ENCODE measurements at places on chromosomes 2 and 18.
A peak's percentile ranks its signal among the peaks of the same experiment; 100 is the strongest.

DNA sequence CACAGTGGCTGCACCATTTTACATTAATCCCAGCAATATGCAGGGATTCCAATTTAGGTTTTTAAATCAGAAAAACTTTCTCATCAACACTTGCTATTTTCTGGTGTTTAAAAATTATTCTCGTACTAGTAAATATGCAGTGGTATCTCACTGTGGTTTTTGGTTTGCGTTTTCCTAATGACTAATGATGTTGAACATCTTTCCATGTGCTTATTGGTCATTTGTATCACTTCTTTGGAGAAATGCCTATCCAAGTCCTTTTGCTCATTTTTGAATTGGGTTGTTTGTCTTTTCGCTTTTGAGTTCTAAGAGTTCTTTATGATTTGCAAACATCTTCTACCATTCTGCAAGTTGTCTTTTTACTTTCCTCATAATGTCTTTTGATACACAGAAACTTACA lies 62.1 kb upstream of the TCF7L1 start:
- no peak for DNase-seq
- H3K36me3 ChIP-seq = no peaks in the 10 kb centered on the region
- H3K4me1 ChIP-seq = peaks cover 9% of the 10 kb centered on the region
- no peaks in the 10 kb centered on the region for H3K27me3 ChIP-seq
- H3K27ac ChIP-seq = no peak overlapping the region
- H3K4me3 ChIP-seq = no peak overlapping the region

- no peak for DNase-seq
- H3K27ac ChIP-seq = no peak overlapping the region
- H3K4me3 ChIP-seq = no peak overlapping the region
- H3K27me3 ChIP-seq = no peaks in the 10 kb centered on the region
- no peaks in the 10 kb centered on the region for H3K4me1 ChIP-seq
These were observed 32.1 kb downstream of the MARCHF7 start for GRCh38 chr2:159744363-159744762.

GRCh38 chr18:3624935-3625741 lies 175.2 kb downstream of the TGIF1 start:
- peak; percentile 30 for DNase-seq
- H3K27me3 ChIP-seq = no peaks in the 10 kb centered on the region
- peak overlapping the region; percentile 87 for H3K27ac ChIP-seq
- no peaks in the 10 kb centered on the region for H3K36me3 ChIP-seq

- no peak overlapping the region for H3K27ac ChIP-seq
- no peaks in the 10 kb centered on the region for H3K36me3 ChIP-seq
- DNase-seq = no peak
- no peaks in the 10 kb centered on the region for H3K4me1 ChIP-seq
- no peaks in the 10 kb centered on the region for H3K27me3 ChIP-seq
These were observed 179.4 kb downstream of the MYCN start for GRCh38 chr2:16119741-16120140.

- H3K4me1 ChIP-seq = no peaks in the 10 kb centered on the region
- H3K36me3 ChIP-seq = no peaks in the 10 kb centered on the region
These were observed 202.5 kb downstream of the CTNNA2 start for GRCh38 chr2:79715338-79715737.

DNA sequence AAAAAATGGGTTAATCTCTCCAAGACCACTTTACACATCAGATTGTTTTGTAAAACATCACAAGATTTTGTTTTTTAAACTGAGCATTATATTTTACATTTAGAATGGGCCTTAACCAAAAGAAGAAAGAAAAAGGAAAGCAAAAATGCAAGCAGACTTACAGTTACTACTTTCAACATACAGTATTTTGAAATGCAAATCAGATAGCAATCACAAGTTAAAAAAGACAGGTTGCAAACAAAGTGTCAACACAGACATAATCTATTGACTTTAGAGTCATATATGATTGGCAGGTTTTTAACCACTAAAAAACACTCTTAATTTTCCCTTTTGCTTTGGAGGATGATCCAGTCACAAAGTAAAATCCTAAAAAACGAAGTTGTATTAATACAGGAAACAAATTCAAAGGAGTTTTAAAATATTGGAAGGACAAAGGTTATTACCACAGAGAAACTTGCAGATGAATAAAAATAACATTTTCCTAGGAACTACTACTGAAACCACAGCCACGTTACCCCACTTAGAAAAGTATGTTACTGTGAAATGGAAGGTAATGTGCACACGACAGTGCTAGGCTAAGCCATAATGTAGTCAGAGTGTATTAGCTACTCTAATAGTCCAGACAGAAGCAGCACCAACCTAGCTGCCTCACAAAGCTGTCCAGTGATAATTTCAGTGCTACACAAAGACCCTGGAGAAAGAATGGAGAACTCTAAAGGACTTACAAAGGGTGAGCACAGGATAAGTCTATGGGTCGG lies 22.9 kb downstream of the DARS1 start:
- H3K27me3 ChIP-seq = no peaks in the 10 kb centered on the region
- peaks cover 9% of the 10 kb centered on the region for H3K4me1 ChIP-seq
- no peak overlapping the region for H3K27ac ChIP-seq
- H3K36me3 ChIP-seq = no peaks in the 10 kb centered on the region
- DNase-seq = no peak
- no peak overlapping the region for H3K4me3 ChIP-seq

DNA sequence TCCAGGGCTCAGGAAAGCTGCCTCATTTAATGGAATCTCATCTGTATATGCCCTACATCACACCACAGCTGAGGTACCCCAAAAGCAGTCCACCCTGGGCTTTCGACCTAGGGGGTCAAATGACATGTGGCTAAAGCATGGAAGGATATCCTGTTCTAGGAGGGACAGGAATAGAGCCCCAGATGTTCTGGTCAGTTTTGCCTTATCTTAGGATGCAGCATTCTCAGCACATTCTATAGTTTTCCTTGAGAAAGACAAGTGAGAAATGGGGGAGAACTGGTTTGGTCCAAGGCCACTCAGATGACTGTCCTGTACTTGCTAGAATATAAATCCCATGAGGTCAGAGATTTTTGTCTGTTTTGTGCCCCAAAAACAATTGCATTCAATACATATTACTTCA lies 688.0 kb upstream of the ZEB2 start:
- no peaks in the 10 kb centered on the region for H3K4me1 ChIP-seq
- no peak overlapping the region for H3K27ac ChIP-seq
- no peak overlapping the region for H3K4me3 ChIP-seq
- no peaks in the 10 kb centered on the region for H3K27me3 ChIP-seq
- H3K36me3 ChIP-seq = no peaks in the 10 kb centered on the region

GRCh38 chr2:1731447-1731962 lies 12.8 kb downstream of the PXDN start:
- no peak overlapping the region for H3K4me3 ChIP-seq
- H3K27ac ChIP-seq = no peak overlapping the region
- no peak for DNase-seq
- no peaks in the 10 kb centered on the region for H3K27me3 ChIP-seq

GRCh38 chr2:147546109-147546508 lies 298.7 kb upstream of the ACVR2A start:
- no peak for DNase-seq
- no peaks in the 10 kb centered on the region for H3K27me3 ChIP-seq
- no peaks in the 10 kb centered on the region for H3K4me1 ChIP-seq
- H3K27ac ChIP-seq = no peak overlapping the region
- no peaks in the 10 kb centered on the region for H3K36me3 ChIP-seq
